EL (cell line): ENCODE measurements at places on chromosomes 1 and 21.

- DNase-seq: peak; percentile 54
These were observed 53.0 kb downstream of the BCAR3 start for GRCh38 chr1:93628681-93629080.

DNA sequence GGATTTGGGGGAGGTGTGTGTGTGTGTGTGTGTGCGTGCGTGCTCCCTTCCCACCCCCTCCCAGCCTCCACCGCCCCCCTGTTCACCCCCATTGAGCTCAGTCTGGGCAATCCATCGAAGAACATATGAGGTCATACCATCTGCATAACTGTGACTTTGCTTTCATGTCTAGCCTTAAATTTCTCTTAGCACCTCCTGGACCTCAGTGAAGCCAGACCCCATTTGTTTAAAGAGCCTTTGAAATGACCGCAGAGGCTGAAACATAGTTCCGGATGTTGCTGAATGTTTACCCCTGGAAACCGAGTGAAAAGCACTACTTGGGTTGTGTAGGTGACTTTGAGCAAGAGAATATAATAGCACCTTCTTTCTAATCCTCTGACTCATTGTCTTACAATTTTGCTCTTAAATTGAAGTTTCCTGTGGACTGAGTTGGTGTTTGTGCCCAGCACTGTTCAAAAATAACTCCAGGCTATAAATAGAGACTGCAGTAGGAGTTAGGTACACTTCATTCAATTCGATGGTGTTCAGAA is 75.4 kb downstream of the UBE4B start:
- peak; percentile 74 for DNase-seq

GRCh38 chr1:116033322-116033721 is 57.0 kb downstream of the SLC22A15 start:
- no peak for DNase-seq

GRCh38 chr1:32159189-32159588 is 20.3 kb upstream of the TXLNA start:
- DNase-seq: no peak

DNA sequence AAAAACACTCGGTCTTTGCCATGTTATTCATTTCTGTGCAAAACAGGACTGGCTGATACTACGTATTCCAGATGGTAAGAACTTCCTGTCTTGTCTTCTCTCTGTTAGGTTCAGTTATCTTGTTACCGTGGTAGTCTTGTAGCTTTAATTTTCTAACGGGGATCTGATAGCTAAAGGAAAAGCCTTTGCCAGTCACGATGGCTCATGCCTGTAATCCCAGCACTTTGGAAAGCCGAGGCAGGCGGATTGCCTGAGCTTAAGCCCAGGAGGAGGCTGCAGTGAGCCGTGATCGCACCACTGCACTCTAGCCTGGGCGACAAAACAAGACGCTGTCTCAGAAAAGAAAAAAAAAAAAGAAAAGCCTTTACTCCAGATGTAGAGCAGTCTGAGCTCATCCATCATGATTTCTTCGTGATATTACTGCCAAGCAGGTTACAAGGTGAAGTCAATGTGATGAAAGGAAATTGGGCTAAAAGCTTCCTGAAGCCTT is 11.1 kb upstream of the MSTO1 start:
- peak; percentile 47 for DNase-seq

GRCh38 chr1:205719762-205720161 is 30.2 kb downstream of the NUCKS1 start:
- DNase-seq: no peak
